ENCODE measurements at places on chromosomes 16 and 17.

GRCh38 chr16:70767377-70768202, 33.4 kb downstream of the VAC14 start:
- no peak overlapping the region for H3K4me3 ChIP-seq
- no peak overlapping the region for H3K27ac ChIP-seq
- no peak for DNase-seq

DNA sequence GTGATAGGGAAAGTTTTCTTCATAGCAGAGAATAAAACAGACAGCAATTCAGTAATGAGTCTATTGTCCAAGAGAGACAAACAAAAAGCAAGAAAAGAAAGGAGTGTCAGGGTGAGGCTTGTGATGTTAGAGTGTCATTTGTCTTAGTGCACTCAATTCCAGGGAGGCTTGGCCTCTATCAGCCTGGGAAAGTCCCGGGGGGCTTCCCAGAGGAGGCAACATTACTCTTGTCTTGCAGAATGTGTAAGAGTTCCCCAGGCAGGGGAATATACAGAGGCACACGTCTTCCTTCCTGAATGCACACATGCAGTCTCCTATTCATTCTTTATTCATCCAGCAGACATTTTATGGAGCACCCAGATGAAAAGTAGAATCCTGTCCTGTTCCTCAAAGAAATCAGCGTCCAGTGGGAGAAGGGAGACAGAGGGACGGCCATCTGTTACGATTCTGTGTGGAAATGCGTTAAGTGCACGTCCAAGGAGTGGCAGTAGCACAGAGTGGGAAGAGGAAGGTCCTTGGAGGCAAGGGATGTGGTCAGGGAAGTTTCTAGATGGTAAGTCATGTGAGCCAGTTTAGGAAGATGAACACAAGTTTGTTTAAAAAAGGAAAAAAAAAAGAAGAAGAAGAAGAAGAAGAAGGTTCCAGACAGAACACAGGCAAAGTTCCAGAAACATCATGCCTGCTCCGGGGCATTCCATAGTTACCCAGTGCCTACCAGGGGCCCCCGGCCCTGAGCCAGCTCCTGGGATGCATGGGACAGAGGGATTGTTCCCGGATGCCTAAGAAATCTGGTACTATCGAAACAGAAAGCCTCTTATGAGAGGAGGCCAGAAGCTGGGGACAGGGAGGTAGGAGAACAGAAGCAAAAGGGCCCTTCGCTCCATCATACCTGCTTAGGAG, 21.1 kb downstream of the CACNG4 start:
- H3K27me3 ChIP-seq, result peaks cover 25% of the 10 kb centered on the region
- H3K36me3 ChIP-seq, result no peaks in the 10 kb centered on the region
- peaks cover 10% of the 10 kb centered on the region for H3K4me1 ChIP-seq
- no peak overlapping the region for H3K27ac ChIP-seq
- DNase-seq, result peak; percentile 24

- peaks cover 4% of the 10 kb centered on the region for H3K27me3 ChIP-seq
- H3K4me3 ChIP-seq, result no peak overlapping the region
- no peak overlapping the region for H3K27ac ChIP-seq
- no peaks in the 10 kb centered on the region for H3K36me3 ChIP-seq
Measured at GRCh38 chr16:83212301-83212841, 585.6 kb downstream of the CDH13 start.

DNA sequence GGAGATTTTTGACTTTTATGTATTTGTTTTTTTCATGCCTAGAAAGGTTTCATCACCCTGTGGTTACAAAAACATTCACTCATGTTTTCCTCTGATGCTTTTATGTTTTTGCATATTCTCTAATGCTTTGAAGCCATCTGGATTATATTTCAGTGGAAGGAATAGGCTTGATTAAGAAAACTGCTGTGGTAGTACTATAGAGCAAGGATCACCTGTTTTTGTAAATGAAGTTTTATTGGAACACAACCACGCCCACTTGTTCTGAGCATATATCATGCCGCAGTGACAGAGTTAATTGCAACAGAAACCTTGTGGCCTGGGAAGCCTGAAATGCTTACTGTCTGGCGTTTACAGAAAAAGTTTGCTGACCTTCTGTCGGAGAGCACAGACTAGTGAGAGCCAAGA, 11.5 kb downstream of the COX10 start:
- no peak overlapping the region for H3K4me3 ChIP-seq
- H3K27me3 ChIP-seq, result no peaks in the 10 kb centered on the region
- H3K4me1 ChIP-seq, result peaks cover 18% of the 10 kb centered on the region

DNA sequence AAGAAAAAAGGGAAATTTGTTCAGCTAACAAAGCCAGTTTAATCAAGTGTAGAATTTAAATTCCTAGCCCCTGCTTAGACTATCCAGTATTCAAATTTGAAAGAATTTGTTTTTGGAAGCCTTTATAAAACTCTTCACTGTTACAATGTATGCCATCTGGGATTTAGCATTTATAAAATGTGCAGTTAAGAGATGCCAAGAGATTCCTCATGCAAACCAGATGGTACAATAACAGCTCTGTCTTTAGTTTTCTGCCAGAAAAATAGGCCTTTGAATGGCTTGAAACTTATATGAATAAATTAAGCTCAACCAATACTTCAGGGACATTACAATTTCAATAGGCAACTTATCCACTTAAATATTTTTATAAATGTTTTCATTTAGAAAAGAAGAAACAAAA, 6.8 kb upstream of the ANKS4B start:
- H3K36me3 ChIP-seq, result no peaks in the 10 kb centered on the region
- no peak overlapping the region for H3K4me3 ChIP-seq
- peaks cover 4% of the 10 kb centered on the region for H3K4me1 ChIP-seq

DNA sequence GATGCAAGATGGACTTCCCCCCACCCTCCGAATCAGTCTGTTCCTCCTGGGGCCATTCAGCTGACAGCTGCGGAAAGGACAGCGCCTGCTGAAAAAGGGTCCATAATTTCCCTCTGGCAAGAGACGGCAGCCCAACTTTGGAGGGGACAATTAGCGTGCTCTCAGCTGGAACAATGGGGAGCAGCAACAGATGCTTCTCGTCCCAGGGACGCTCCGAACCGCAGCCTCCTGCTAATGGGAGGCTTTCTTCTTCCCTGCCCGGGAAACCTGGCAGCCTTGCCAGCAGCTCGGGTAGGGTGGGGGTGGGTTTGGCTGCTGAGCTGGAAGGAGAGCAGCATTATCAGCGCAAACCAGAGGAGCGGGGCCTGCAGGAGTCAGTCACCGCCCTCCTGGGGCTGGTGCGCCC, 500.0 kb upstream of the SALL1 start:
- H3K4me1 ChIP-seq, result no peaks in the 10 kb centered on the region
- no peaks in the 10 kb centered on the region for H3K27me3 ChIP-seq
- no peak overlapping the region for H3K4me3 ChIP-seq
- H3K36me3 ChIP-seq, result no peaks in the 10 kb centered on the region

GRCh38 chr16:52471650-52472370, 75.1 kb downstream of the TOX3 start:
- no peak overlapping the region for H3K27ac ChIP-seq
- H3K36me3 ChIP-seq, result peaks cover 1% of the 10 kb centered on the region
- H3K27me3 ChIP-seq, result no peaks in the 10 kb centered on the region

GRCh38 chr17:354651-355556, 2.3 kb upstream of the RPH3AL start:
- H3K27ac ChIP-seq, result no peak overlapping the region
- no peak for DNase-seq
- peaks cover 2% of the 10 kb centered on the region for H3K36me3 ChIP-seq

All from activated naive CD8-positive, alpha-beta T cell treated with anti-CD3 and anti-CD28 coated beads, Interleukin-2, amount 50 U/mL, for 24 hours (primary cell).